Esophagus squamous epithelium (tissue), 5 donors: ENCODE measurements at places on chromosomes 6 and 20.

- no peaks in the 10 kb centered on the region for H3K36me3 ChIP-seq
- DNase-seq = no peak
- no peaks in the 10 kb centered on the region for H3K27me3 ChIP-seq
- H3K4me1 ChIP-seq = no peaks in the 10 kb centered on the region
- no peak overlapping the region for H3K4me3 ChIP-seq
These were observed 209.9 kb downstream of the PTPRK start for GRCh38 chr6:128310451-128310850.

GRCh38 chr6:70847106-70848084 is 109.5 kb downstream of the B3GAT2 start:
- no peak overlapping the region for H3K27ac ChIP-seq
- no peaks in the 10 kb centered on the region for H3K27me3 ChIP-seq
- H3K4me1 ChIP-seq = no peaks in the 10 kb centered on the region
- DNase-seq = no peak

DNA sequence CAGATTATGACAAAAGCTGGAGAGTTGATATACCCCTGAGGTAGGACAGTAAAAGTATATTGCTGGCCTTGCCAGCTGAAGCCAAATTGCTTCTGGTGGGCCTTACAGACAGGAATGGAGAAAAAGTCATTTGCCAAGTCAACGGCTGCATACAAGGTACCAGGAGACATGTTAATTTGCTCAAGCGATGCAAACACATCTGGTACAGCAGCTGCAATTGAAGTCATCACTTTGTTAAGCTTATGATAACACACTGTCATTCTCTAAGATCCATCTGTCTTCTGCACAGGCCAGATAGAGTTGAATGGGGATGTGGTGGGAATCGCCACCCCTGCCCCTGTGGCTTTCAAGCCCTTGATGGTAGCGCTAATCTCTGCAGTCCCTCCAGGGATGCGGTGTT is 40.4 kb upstream of the POPDC3 start:
- no peak overlapping the region for H3K27ac ChIP-seq
- no peaks in the 10 kb centered on the region for H3K27me3 ChIP-seq
- no peak for DNase-seq
- no peaks in the 10 kb centered on the region for H3K36me3 ChIP-seq
- no peaks in the 10 kb centered on the region for H3K4me1 ChIP-seq
- no peak overlapping the region for H3K4me3 ChIP-seq

DNA sequence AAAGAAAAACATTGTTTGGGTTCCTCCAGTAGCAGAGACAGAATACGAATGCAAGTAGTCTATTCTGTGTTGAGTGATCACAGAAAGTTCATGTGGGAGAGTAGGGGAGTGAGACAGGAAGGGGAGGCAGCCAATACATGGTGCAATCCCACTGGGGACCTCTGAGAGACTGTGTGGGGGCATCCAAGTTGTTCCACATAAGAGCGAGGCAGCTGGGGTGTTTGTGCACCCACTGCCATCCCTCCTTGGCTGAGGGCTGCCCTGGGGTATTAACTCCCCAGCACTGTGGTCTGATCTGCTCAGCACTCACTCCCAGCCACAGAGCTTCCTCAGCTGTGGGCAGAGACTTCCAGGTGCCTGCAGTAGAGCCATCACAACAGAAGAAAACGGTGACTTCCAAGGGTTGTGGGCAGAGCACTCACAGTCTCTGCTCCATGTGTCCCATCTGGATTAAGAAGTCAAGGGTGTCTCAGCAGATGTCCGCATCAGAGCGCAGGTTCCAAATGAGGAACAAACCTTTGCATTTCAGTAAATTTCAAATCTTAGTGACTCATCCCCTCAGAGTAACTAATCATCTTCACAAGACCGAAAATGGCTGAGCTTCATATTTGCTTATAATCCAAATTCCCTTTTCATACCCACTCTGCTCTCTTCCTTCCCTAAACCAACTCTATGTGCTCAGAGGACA is 101.9 kb upstream of the NAA20 start:
- H3K36me3 ChIP-seq = no peaks in the 10 kb centered on the region
- peaks cover 38% of the 10 kb centered on the region for H3K4me1 ChIP-seq
- H3K4me3 ChIP-seq = no peak overlapping the region
- peak overlapping the region; percentile 42 for H3K27ac ChIP-seq

DNA sequence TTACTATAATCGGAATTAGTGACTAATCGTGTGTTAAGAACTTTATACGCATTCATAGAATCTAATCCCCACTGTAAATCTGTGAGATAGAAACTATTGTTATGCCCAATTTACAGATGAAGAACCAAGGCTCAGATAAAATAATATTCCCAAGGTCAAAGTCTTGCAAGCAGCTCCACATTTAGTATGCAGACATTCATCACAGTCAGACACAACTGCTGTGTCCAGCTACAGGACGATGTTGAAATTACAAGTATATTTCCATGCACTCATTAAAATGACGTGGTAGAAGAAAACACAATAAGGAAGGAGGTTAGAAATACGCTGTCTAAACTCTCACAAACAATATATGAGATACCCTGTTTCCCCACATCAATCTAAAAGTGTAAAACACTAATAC is 82.5 kb downstream of the PREX1 start:
- H3K36me3 ChIP-seq = no peaks in the 10 kb centered on the region
- DNase-seq = no peak
- H3K4me1 ChIP-seq = no peaks in the 10 kb centered on the region
- H3K27ac ChIP-seq = no peak overlapping the region
- H3K27me3 ChIP-seq = no peaks in the 10 kb centered on the region

GRCh38 chr6:153002613-153003365 is at the start of gene MTRF1L:
MTRF1L (minus strand) TSS chr6:153002709; CDS start chr6:153002685, 24 bp downstream.
- H3K27me3 ChIP-seq = no peaks in the 10 kb centered on the region
- peak; percentile 71 for DNase-seq
- H3K4me3 ChIP-seq = peak within 1 kb of the TSS; percentile 68
- H3K36me3 ChIP-seq = no peaks in the 10 kb centered on the region
- peak within 1 kb of the TSS; percentile 88 for H3K27ac ChIP-seq

- no peak for DNase-seq
- no peaks in the 10 kb centered on the region for H3K36me3 ChIP-seq
- H3K4me3 ChIP-seq = no peak overlapping the region
- H3K4me1 ChIP-seq = no peaks in the 10 kb centered on the region
- no peak overlapping the region for H3K27ac ChIP-seq
- H3K27me3 ChIP-seq = no peaks in the 10 kb centered on the region
These were observed 36.7 kb upstream of the RIPOR2 start for GRCh38 chr6:24972311-24972958.

- no peaks in the 10 kb centered on the region for H3K27me3 ChIP-seq
- DNase-seq = no peak
- H3K36me3 ChIP-seq = no peaks in the 10 kb centered on the region
- no peak overlapping the region for H3K27ac ChIP-seq
- no peak overlapping the region for H3K4me3 ChIP-seq
- no peaks in the 10 kb centered on the region for H3K4me1 ChIP-seq
These were observed 252.4 kb downstream of the GMDS start for GRCh38 chr6:1993042-1993441.

- H3K36me3 ChIP-seq = no peaks in the 10 kb centered on the region
- DNase-seq = no peak
- no peaks in the 10 kb centered on the region for H3K27me3 ChIP-seq
- no peaks in the 10 kb centered on the region for H3K4me1 ChIP-seq
- no peak overlapping the region for H3K4me3 ChIP-seq
These were observed 206.5 kb downstream of the TPBG start for GRCh38 chr6:82570083-82570482.

GRCh38 chr6:84522135-84522549 is 242.3 kb downstream of the TBX18 start:
- H3K4me1 ChIP-seq = peaks cover 6% of the 10 kb centered on the region
- peak overlapping the region; percentile 42 for H3K27ac ChIP-seq
- no peak overlapping the region for H3K4me3 ChIP-seq
- DNase-seq = no peak
- no peaks in the 10 kb centered on the region for H3K27me3 ChIP-seq

DNA sequence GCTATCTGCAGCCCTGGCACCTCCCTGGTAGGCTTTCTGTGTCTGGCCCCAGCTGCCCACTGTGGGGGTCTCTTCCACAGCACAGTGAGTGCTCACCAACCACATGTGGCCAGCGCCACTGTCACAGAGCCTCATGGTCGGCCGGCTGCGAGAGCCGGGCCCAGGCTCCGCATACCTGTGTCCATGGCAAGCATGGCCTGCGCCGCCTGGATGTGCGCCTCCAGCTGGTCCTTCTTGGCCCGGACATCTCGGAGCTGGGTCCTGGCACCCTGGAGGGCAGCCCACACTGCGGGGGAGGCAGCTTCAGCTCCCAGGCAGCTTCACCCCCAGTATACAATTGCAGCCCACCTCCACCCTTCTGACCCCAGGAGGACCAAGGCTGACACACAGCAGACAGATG is 13.0 kb downstream of the ADRM1 start:
- H3K27me3 ChIP-seq = no peaks in the 10 kb centered on the region
- H3K4me1 ChIP-seq = peaks cover 17% of the 10 kb centered on the region

DNA sequence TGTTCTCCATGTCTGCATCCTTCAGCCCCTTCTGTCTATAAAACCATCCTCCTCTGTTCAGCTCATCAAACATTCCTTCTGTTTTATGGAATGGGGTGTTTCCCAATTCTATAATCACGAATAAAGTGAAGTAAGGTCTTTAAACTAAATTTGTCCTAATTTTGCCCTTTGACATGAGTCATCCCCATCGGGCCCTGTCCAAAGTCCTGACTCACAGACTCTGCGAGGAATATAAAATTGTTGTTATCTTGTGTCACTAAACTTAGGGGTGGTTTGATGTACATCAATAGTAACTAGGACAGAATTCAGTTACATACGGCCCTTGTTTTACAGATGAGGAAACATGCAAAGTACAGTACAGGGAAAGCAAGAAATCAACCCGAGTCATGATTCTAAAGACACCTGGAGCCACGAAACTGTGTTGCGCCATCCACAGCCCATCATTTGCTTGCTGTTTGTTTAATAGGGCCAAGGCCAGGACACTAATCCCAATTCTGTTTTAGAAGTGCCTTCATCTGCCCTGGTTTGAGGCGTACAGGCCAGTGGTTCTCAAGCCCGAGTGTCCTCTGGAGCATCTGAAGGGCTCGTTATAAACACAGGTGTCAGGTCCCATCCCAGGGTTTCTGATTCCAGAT is 2.8 kb downstream of the ACSS1 start:
- peak overlapping the region; percentile 96 for H3K27ac ChIP-seq
- no peaks in the 10 kb centered on the region for H3K36me3 ChIP-seq
- DNase-seq = no peak
- H3K4me3 ChIP-seq = no peak overlapping the region

DNA sequence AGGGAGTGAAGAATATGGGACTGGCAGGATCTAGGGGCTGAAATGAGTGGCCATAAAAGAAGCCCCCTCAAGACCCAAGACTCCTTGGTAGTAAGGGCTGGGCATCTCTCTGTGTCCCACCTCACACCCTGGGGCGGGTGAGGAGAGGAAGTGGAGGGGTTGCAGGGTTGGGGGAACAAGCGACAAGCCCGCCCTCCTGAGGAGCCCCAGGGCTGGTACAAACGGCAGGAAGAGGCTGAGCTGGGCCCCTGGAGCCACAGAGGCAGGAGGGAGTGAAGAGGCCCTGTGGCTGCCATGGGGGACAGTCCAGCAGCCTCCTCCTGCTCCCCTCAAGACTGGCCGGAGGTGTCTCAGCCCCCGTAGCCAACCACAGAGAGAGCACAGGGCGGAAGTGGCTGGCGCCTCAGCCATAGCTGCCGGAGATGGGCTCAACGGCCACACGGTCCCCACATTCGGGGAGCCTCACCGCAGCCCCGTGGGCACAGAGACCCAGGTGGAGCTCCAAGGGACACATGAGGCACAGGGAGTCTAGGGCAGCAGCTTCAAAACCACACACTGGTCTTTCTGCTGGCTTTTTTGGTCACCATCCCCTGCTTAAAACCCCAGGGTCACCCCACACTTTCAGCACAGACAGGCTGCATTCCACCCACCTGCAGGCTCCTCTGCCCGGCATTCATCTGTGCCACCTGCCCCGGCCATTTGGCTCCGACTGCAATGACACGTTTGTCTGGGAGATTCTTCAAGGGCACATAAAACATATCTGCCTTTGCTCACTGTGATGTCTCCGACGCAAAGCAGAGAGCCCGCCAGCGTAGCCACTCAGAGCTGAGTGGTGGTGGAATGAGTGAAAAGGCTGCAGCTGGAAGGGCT is 524 bp downstream of the C20orf203 start:
- no peak overlapping the region for H3K4me3 ChIP-seq
- H3K4me1 ChIP-seq = peaks cover 3% of the 10 kb centered on the region
- DNase-seq = no peak
- no peaks in the 10 kb centered on the region for H3K36me3 ChIP-seq
- H3K27me3 ChIP-seq = no peaks in the 10 kb centered on the region

DNA sequence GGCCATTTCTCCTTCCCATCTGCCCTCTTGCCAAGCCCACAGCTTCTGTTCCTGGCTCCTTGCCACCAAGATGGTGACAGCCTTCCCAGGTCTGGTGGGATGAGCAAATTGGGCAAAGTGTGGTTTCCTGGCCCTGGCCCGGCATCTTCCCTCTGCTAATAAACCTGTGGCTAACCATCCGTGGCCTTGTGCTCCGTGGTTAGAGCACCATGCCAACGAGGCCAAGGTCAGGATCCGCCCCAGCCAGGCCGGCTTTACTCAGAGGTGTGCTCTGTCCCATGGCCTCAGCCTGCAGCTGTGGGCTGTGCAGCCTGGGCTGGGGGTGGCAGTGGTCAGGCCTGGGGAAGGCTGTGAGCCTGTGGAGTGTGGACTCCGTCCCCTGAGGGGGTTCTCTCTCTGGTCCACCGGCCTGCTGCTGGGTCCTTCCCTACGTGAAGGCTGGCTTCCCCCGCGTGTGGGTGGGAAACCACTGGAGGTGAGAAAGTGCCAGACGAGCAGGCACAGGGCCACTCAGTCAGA is 117.4 kb downstream of the VEGFA start:
- H3K4me3 ChIP-seq = no peak overlapping the region
- H3K27ac ChIP-seq = no peak overlapping the region
- no peaks in the 10 kb centered on the region for H3K27me3 ChIP-seq

GRCh38 chr6:44529146-44529905 is 141.8 kb downstream of the CDC5L start:
- no peaks in the 10 kb centered on the region for H3K4me1 ChIP-seq
- no peak overlapping the region for H3K4me3 ChIP-seq
- H3K36me3 ChIP-seq = no peaks in the 10 kb centered on the region
- H3K27ac ChIP-seq = no peak overlapping the region
- H3K27me3 ChIP-seq = peaks cover 8% of the 10 kb centered on the region
- no peak for DNase-seq
